ENCODE measurements at places on chromosomes 4 and X. TPM values are rescaled to one million over a fixed set of nuclear protein-coding genes. Genes with fewer than 3 reads are reported as not detected.

TLR10 gene
- polyA plus RNA-seq = 45.9 TPM

FRG2 gene
- polyA plus RNA-seq = not detected

ALPK1 gene
- 21.2 TPM for polyA plus RNA-seq

IRAK1 gene
- 47.2 TPM for polyA plus RNA-seq

NUP62CL gene
- 3.0 TPM for polyA plus RNA-seq

YY2 gene
- 0.51 TPM for polyA plus RNA-seq

TMEM150C gene
- 0.78 TPM for polyA plus RNA-seq

MAOB gene
- polyA plus RNA-seq = not detected

AKAP14 gene
- polyA plus RNA-seq = not detected

DDIT4L gene
- polyA plus RNA-seq = not detected

CDKL5 gene
- polyA plus RNA-seq = 6.9 TPM

C4orf50 gene
- polyA plus RNA-seq = 0.05 TPM

Data from GM12878 (cell line).